ENCODE measurements at places on chromosomes 5 and 9.

DNA sequence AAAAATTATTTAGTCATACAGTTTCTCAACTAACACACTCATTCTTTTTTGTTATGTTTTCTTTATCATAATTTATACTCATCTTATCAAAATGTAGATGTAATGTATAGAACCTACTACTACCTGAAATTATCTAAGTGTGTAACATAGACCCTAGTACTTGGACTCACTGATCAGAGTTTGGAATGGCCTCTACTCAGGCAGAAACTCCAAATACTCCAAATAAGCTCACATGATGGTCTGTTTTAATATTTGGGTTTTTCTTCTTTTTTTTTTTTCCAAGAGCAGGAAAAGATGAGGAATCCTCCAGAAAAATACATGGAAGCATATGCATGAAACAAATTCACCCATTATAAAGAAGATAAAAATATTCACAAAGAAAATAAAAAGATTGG lies 126.3 kb downstream of the PDE4D start:
- DNase-seq, result no peak

DNA sequence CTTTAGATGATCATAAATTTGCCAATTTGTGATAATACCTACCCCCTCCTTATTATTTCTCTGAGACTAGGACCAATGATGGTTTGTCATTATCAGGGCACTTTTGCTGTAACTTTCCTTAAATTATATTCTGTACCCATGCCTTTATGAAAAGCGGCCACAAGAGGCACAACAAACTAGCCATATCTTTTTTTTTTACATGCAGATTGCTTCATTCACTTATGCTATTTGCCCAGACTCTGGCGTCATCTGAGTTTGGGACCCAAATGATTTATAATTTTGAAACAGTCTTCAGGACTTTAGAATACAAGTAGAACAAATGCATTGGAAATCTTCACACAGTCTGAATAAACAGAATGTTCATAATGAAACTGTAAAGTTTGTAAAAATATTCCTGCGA lies 408.1 kb downstream of the MAT2B start:
- DNase-seq, result no peak

- peak; percentile 61 for DNase-seq
Observed at GRCh38 chr5:175517824-175518450, 39.6 kb downstream of the SFXN1 start.

GRCh38 chr9:15606643-15607472 lies 54.0 kb downstream of the CCDC171 start:
- DNase-seq, result peak; percentile 3

GRCh38 chr5:67455970-67456369 lies 259.4 kb upstream of the CD180 start:
- no peak for DNase-seq

- DNase-seq, result no peak
Observed at GRCh38 chr5:132860742-132861141, 5.5 kb downstream of the GDF9 start.

- no peak for DNase-seq
Observed at GRCh38 chr9:126980231-126980630, 65.6 kb downstream of the RALGPS1 start.
